ENCODE measurements at places on chromosomes 6 and 20.
A peak's percentile ranks its signal among the peaks of the same experiment; 100 is the strongest.

- no peak for DNase-seq
Observed at GRCh38 chr20:45878076-45878761, 2.8 kb upstream of the ZSWIM1 start.

GRCh38 chr6:10042280-10042679, 372.6 kb downstream of the TFAP2A start:
- no peak for DNase-seq

DNA sequence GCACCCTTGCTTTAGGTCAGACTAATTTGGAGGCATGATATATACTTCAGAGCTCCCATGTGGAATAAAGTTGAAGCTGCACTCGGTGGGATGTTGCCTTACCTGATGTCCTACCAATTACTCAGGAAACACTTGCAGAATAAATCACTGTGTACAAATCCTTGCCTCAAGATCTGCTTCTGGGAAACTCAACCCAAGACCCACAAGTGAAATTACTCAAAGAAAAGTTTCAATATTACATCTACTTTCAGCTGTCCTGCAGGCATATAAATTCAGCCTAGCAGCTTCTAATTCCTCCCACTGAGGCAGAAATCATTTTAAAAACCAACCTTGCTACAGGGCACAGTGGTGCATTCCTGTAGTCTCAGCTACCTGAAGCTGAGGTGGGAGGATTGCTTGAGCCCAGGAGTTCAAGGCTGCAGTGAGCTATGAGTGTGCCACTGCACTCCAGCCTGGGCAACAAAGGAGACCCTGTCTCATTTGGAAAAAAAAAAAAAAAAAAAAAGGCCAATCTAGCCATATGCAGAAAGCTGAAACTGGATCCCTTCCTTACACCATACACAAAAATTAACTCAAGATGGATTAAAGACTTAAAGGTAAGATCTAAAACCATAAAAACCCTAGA, 20.7 kb upstream of the DCDC2 start:
- no peak for DNase-seq

GRCh38 chr6:40341726-40342125, 245.4 kb downstream of the LRFN2 start:
- no peak for DNase-seq

- no peak for DNase-seq
Observed at GRCh38 chr6:21299216-21299615, 294.3 kb upstream of the SOX4 start.

DNA sequence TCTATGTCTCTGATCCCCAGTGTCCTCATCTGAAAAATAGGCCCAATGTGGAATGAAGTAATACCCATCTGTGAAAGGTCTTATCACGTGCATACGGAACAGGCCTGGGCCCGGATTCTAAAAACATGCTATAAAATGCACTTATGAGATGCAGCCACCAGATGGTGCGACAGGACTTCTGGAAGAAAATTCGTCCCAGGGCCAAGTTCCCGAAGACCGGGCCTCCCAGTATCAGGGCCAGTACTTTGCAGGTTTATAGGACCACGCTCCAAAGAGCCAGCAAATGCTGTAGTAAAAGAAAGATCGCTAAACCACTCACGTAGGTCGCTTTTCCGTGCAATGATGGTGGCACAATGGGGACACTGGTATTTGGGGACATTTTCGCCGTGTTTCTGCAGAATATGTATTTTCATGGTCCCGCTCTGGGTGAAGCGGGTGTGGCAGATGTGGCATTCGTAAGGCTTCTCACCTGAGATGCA, 10.6 kb downstream of the CTCFL start:
- peak; percentile 59 for DNase-seq

DNA sequence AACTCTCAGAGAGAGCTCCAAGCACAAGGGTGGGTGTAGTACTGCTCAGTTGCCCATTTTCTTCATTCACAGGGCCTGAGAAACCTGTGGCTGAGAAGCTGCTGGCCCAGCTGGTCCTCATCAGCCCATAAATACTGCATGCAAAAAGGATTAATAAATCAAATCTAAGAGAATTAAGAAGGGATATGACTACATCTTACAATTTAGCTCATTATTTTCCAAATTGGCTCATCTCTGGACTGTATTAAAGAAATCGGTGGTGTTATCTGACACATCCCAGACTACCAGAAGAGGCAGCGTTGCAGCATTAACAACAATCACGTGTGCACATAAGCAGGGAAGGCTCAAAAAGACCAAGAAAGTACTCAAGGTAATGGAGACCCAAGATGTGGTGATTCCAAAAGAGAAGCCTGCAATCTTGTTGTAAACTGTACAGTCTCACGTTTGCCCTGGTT, 90.7 kb downstream of the CD24 start:
- DNase-seq, result no peak

GRCh38 chr6:136608991-136609390, 58.8 kb upstream of the MAP7 start:
- DNase-seq, result no peak

- DNase-seq, result no peak
Observed at GRCh38 chr20:55057779-55058415, 582.5 kb downstream of the DOK5 start.

- no peak for DNase-seq
Observed at GRCh38 chr20:48214601-48215000, 429.3 kb upstream of the SULF2 start.

- peak; percentile 76 for DNase-seq
Observed at GRCh38 chr6:143060354-143060805, 309 bp upstream of the AIG1 start.

DNA sequence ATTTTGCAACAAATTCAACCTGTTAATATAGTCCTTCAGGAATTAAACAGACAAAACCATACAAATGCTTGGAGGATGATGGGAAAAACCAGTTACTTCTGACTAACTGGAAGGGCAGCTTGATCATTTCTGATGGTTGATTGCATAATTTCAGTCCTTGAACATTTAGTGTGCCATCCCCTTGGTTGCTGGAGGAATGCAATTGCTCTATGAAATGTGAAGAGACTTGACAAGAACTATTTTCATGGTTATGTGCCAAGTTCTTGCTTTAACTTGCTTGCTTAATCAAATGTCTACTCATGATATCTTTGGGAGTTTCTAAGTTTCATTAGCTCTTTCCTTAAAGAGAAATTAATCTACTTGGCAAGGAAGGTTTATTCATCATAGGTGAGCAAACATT, 45.2 kb downstream of the ANKEF1 start:
- DNase-seq, result no peak

- no peak for DNase-seq
Observed at GRCh38 chr6:32843331-32843978, 392 bp downstream of the PSMB8 start.

GRCh38 chr6:33007831-33008400, 1.5 kb downstream of the HLA-DOA start:
- DNase-seq, result no peak

GRCh38 chr6:142846883-142847287, 98.1 kb downstream of the HIVEP2 start:
- no peak for DNase-seq

DNA sequence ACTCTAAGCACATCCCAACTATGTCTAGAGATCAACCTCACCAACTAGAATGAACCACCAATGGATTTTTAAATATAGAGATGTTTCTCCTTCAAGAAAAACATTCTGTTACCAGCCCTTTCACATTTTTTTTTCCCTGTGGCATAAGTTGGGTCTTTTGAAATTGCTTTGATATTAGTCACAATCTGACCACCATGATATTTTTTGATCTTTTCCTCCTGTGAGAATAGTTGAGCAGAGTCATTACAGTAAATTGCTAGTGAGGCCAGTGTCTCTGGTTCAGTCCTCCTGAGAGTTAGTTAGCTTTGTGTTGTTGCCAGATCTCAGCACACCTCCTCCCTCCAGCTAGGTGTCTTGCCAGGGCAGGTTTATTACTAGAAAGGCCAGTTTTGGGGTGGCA, 79.7 kb upstream of the MYLIP start:
- no peak for DNase-seq

DNA sequence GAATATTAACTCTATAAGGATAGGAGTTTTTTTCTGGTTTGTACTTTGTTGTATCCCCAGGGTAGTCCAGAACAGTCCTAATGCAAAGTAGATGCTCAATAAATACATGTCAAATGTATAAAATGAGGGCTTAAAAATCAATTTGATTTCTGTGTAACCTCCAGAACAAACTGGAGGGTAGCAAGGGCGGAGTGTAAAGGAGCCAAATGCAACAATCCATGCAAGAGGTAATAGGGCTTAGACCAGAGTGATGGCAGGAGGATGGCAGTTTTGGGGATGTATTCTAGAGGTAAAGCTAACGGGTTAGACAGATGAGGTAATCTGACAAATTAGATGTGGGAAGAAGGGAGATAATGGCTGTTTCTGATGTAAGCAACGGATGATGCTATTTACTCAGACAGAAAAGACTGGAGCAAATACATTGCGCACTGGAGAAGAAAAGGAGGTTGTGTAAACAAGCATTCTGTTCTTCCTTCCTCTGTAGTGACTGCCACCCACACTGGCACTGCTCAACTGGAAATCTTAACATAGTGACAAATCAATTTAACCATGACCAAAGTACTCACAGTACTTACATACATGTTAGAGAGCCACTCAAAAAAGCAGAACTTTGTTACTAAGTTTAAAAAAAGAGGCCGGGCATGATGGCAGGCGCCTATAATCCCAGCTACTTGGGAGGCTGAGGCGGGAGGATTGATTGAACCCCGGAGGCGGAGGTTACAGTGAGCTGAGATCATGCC, 2.0 kb downstream of the ZNF318 start:
- DNase-seq, result no peak

GRCh38 chr20:50460115-50460607, 50.0 kb upstream of the PTPN1 start:
- DNase-seq, result no peak

- DNase-seq, result no peak
Observed at GRCh38 chr6:20415712-20416454, 14.2 kb downstream of the E2F3 start.

DNA sequence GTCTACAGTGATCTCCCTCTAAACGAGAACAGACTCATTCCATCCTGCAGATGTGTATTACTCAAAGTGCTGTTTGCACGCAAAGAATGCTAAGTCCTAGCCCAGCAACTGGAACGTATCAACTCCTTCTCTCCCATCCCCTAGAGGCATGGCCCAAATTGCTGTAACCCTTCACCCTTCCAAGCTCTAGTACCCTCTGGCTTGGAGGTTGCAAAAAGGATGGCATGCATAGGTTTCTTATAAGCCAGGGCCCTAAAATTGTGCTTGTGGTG, 71.5 kb upstream of the TGM3 start:
- no peak for DNase-seq
